ENCODE measurements at places on chromosomes 6 and 20.

GRCh38 chr6:40160826-40161225 lies 226.6 kb upstream of the MOCS1 start:
- no peak for DNase-seq

DNA sequence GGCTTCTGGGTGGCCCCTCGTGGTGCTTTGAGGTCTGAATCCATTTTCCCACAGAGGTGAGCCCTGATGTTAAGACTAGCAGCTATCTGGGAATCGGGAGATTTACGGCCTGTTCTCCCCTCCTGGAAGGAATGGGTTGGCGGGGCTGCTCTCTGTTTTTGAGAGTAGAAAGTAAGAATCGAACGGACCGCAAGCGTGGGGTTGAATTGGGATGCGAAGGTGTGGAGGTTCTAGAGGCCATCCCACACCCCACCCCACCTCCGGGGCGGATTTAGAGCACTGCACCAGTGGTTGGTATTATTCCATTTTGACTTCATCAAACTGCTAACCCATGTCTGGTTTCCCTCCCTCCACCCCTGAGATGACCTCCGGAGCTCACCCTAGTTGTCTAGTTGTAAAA lies 11.5 kb downstream of the PYGB start:
- no peak for DNase-seq

DNA sequence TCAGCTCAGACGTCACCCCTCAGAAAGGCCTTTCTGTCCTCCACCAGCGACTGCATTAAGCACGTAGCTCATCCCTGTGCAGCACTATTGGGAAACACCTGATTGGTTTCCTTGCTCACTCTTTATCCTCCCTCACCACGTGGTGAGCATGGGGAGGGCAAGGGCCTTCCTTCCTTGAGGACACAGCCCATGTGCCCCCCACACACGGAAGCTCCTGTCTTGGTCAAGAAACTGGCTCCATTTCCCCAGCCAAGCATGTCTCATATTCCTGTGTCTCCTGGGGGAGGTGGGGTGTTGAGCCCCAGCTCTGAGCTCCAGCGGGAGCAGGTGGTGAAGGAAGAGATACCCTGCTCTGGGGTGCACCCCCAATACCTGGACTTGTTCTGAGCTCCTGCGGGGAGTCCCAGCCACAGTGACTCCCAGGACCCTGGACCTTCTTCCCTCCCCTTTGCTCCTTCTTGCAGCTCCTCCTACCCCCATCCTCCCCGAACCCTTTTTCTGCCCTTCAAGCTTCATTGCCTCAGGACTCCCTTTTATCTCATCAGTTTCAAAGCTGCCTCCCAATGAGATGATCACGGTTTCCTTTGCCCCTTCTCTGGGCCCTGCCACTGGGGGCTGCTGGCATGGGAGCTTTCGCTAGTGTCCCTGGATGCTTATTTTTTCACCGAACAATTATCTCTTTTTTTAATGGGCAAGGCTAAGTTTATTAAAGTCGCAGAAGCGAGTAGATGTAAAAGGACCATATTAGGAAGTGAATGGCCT lies 230.1 kb downstream of the TFAP2C start:
- no peak for DNase-seq

- DNase-seq, result no peak
Observed at GRCh38 chr20:50067461-50067860, 45.5 kb downstream of the UBE2V1 start.

GRCh38 chr6:162973151-162973872 lies 245.5 kb downstream of the PACRG start:
- no peak for DNase-seq

GRCh38 chr20:13739731-13740649 lies 44.7 kb downstream of the ESF1 start:
- no peak for DNase-seq

- DNase-seq, result no peak
Observed at GRCh38 chr20:56723331-56723730, 94.2 kb downstream of the TFAP2C start.

GRCh38 chr6:31351401-31352309 lies 5.3 kb downstream of the HLA-B start:
- no peak for DNase-seq

DNA sequence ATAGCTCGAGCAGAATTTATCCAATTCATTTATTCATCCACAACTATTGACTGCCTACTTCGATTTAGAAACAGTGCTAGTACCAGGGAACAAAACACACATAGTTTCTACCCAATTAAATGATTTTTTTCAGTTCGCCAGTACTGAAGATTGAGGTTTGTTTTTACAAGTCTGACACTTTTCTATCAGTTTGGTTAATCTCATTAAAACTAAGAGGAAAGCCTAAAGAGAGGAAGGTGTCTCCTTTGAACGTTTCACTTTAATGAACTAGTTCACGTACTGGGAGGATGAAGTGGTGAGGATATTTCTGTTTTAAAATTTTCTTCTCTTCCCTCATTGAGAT lies 570 bp upstream of the ANKS1A start:
- no peak for DNase-seq

- no peak for DNase-seq
Observed at GRCh38 chr20:8228315-8228714, 96.2 kb downstream of the PLCB1 start.
